Left colon (tissue), 2 donors: ENCODE measurements at places on chromosomes 2 and 18.

- no peak for DNase-seq
These were observed 7.4 kb downstream of the REEP1 start for GRCh38 chr2:86330001-86330400.

GRCh38 chr2:142863485-142863961 lies 13.9 kb upstream of the KYNU start:
- no peak for DNase-seq

DNA sequence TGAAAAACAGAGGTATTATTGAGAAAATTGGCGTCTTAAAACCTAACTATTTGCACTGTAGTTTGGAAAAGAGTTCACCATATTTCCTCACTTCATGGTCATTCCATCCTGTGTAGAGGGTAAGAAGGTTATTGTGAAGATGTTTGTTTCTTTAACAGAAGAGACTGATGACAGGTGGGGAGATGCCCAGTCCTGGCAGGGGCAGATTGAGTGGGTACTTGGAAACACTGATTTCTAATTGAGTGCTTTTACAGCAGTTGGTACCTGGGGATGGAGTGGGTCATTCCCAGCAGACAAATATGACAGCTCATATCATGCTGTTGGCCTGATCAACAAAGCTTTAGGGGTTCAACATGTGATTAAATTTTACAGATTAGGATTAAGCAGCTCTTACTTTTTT lies 67.5 kb downstream of the MYOM1 start:
- DNase-seq, result no peak

DNA sequence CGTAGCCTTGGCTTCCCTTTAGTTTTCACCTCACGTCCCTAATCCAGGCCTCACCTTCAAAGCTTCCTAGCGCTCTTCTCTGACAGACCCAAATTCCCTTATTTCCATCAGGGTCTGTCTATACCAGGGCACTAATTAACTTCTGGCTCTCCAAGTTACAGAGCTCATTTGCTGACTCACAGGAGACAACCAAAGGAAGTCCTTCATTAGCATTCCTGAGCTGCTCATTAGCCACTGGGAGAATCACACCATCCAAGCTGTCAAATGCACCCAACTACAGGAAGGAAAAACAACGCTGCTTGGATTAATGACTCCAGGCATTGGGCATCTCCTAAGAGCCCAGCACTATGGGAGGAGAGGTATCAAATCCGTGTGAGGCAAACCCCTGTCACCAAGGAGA lies 109.8 kb upstream of the ALK start:
- DNase-seq, result no peak

- peak; percentile 65 for DNase-seq
These were observed 28.2 kb downstream of the SDC1 start for GRCh38 chr2:20196657-20197161.

DNA sequence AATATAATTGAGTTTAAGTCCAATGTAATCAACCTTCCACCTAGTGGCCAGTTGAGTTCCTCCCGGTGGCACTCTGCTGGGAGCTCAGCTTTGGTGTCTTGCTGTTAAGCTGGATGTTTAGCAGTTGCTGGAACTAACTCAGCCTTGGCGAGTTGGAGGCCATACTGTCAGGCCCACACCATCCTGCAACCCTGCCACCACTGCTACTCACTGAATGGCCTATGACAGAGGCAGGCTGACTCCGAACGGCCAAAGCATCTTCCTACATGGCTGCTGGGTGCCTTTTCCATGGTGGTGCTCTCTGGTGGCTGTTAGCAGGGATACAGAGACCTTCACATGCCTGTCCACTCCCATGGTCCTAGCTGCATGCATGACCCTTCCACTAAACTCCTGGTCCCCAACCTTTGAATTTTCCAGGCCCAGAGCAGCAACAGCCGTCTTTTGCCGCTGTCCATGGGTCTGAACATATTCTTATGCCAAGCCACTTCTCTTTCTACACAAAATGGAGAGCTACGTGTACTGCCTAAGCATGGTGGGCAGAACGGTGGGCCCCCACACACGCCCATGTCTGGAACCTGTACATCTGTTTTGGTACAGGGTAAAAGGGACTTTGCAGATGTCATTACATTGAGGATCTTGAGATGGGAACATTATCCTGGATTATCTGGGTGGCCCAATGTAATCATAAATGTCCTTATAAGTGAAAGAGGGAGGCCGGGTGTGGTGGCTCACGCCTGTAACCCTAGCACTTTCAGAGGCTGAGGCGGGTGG lies 15.0 kb upstream of the TRAF3IP1 start:
- no peak for DNase-seq

- peak; percentile 49 for DNase-seq
These were observed 412.1 kb upstream of the MYT1L start for GRCh38 chr2:2743164-2743571.

- no peak for DNase-seq
These were observed 76.0 kb downstream of the EPC2 start for GRCh38 chr2:148720501-148721001.

- no peak for DNase-seq
These were observed 616.8 kb upstream of the VRK2 start for GRCh38 chr2:57429831-57430230.

GRCh38 chr18:9337873-9338272 lies 3.3 kb downstream of the TWSG1 start:
- no peak for DNase-seq

DNA sequence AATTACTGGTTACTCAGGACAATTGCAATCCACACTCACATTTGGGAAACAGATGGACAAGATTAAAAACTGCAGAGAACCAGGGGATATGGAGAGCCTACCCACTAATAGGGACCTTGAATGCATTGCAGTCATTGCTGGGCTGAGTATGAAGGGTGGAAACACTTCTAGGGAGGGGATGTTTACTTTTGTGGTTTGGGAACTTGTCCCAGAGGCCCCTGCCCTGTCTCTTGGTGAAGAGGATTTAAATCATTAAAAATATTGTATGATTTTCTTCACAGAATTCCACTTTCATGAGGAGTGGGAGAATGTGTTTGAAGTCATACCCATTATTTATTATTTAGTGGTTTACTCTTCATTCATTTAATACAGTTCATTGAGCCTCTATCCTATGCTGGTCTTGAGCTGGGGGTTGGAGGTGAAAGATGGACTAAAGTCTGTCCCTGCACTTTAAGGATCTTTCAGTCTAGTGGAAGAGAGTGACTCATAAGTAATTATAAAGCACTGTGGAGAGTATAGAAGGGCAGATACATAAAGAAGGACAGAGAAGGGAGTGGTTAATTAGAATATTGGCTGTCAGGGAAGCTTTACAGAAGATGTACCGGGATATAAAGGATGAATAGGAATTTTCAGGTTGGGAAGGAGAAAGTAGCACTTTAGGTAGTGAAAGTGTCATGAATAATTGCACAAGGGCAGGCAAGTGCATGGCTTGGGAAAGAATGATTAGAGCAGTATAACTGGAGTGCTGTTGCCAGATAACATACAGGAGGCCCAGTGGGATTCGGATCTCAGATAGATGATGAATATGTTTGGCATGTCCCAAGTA lies 313.4 kb downstream of the LPIN1 start:
- DNase-seq, result no peak

DNA sequence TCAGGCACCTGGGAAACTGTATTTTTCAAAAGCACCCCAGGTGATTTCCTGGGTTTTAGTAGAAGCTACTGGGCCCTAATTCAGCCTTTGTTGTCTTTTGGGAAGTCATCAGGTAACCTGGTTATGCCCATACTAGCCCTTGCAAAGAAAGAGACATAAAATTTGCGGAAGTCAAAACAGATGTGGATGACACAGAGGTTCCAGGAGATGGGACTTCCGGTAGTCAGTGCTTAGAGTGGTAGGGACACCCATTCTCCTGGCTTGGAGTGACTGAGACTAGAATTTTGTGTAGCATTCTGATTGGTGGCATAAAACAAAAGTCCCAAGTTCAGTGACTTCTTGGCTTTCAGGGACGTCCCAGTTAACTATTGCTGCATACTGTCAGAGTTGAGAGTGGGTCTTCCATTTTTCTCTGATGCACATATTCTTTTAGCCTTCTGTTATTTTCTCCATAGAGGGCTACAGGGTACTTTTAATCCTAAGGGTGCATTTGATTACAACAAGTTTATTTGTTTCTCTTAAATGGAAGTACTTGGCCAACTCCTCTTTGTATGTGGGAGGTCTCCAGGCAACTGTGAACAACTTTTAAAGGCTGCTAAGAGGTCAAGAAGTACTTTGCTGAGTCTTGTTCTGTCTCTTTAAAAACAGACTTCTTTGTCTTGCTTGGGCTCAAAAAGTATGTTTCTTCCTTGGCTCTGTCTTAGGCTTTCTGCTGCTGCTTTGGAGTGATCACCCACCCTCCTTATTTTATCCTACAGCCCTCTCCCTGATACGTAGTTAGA lies 8.8 kb downstream of the NAB1 start:
- no peak for DNase-seq

- no peak for DNase-seq
These were observed 136.0 kb upstream of the AGAP1 start for GRCh38 chr2:235357881-235358280.

DNA sequence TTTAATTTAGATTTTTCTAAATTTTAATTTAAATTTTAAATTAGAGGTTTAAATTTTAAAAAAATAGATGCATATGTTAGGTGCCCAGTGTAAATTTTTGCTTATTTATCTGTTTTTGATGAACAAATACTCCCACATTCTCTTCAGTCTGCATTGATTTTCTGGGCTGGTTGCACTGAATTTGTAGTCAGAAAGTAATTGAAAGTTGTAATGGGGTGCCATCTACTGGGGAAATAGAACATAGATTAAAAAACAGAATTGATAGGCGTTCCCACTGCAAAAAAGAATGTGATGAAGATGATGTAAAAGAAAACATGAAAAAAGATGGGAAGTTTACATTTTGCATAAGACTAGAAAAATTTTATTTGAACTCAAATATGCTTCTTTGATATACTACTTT lies 51.7 kb upstream of the CCDC85A start:
- DNase-seq, result no peak

DNA sequence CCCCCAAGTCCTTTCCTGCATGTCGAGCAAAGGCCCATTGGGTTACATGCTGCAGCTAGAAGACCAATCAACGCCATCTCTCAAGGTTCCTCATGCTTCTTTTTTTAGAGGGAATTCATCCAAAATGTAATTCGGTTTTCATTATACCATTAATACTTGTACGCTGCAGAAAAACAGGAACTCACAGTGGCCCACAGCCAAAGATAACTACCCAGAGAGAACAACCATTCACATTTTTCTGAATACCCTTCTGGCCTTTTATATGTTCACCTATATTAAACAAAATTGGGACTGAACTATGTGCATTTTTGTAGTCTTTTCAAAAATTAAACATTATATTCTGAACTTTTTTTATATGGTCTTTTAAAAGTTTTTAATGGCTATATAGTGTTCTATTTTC lies 25.8 kb downstream of the FARP2 start:
- no peak for DNase-seq

DNA sequence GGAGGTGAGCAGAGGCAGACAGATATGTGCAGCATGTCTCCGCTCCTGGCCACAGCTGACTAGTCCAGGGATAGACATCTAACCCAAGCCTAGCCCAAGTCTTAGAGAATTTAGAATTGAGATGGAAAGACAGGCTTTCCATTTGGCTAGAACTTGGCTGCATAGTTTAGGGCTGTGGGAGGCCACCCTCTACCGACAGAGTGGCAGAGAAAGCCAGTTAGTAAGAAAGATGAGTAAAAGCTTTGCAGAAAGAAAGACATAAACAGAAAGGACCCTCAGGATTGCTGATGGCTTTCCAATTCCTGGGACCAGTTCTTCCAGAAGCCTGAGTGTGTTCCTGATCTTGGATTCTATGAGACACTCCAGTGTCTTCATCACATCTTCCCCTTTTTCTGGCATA lies 62.1 kb downstream of the DYM start:
- DNase-seq, result no peak

DNA sequence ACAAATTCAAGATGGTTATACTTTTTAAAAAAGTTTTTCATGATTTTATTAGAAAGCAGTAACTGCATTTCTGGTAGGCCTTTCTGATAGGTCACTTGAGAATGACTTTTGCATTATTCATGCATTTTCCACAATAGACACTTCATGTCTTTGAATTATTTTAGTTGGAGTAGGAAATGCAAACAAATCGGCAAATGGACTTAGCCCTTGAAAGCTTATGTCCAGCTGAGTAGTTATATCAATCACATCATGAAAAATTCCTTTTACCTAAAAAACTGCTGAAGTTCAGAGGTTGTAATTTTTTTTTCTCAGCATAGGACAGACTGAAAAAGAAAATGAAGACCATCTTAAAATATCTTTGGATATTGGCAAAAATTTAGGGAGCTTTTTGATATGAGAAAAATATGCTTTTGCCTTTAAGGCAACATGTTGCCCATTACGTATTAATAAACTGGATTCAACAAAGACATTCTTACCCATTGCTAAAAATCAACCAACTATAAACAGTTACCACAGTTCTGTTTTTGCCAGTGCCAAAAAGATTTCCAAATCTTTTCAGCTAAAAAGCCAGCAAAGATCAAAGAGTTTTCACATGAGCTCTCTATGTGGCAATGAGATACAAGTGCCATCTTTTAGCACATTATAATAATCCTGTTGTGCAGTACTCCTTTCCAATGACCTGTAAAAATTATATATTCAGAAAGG lies 45.5 kb upstream of the FRZB start:
- DNase-seq, result no peak

- no peak for DNase-seq
These were observed 458.7 kb downstream of the LPIN1 start for GRCh38 chr2:12205086-12205485.

DNA sequence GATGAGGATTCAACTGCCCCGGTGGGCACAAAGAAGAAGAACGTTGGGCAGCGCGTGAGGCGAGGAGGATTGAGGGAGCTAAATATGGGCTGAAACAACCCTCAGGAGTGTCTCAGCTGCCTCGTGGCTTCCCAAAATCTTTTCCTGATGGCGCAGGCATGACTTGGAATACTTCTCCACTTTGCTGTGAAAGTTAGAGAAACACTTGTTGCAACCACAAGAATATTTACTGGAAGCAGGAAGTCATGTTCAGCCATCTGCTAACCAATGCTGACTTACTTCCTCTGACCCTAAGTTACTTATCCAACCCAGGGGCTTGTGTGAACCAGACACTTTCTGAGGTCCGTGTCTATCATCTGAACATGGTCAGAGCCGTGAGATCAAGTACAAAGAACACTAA lies 148.8 kb downstream of the ARL4C start:
- no peak for DNase-seq

GRCh38 chr2:133364636-133365035 lies 203.6 kb downstream of the NCKAP5 start:
- DNase-seq, result no peak

- DNase-seq, result no peak
These were observed 143.5 kb downstream of the TGIF1 start for GRCh38 chr18:3593381-3593903.

DNA sequence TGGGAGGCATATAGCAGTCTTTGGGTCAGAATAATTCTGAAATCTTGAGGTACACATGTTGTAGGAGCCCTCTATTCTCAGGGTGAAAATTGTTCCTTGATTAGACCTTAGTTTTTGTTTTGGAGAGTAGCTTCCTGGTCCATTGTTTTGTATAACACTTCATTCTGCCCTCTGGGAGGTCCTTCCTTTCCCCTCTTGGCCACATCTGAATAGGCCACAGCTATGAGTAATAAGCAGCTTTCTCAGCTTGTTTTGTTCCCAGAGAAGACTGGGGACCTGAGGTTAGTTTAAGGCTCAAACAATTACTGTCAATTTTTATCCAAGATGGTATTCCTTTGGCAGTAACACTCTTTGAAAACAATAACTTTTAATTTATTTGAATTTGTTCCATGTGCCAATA lies 72.6 kb upstream of the NOL4 start:
- no peak for DNase-seq
